ENCODE measurements at places on chromosomes 12 and 14.

DNA sequence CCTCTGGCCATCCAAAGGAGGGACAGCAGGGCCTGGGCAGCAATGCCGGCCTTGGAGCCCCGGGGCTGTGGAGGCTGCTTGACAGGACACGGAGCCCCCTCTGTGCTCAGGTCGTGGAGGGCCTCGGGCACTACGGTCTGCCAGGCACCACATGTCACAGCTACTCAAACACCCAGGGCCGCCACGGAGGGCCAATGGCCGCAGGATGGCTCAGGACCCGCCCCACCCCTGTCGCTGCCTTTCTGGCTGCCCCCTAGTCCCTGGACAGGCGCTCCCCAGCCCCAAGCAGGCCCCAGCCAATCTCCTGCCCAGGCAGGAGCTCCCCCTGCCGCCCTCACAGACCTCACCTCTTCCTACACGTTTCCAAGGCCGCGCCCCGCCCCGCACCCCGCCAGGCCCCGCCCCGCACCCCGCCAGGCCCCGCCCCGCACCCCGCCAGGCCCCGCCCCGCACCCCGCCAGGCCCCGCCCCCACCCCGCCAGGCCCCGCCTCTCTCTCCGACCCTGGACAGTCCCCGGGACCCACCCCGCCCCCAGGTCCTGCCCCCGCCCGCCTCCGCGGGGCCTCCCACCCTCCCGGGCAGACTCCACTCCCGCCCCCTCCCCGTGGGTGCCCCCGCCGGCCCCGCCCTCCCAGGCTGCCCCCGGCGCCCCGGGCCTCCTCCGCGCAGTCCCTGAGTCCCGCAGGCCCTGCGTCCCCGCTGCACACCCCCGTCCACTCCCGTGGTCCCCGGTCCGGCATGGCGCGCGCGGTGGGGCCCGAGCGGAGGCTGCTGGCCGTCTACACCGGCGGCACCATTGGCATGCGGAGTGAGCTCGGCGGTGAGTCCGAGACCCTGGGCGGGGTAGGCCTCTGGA lies at the start of gene ASPG:
Gene ASPG (plus strand): TSS at position 669 of the 857 bp plus-strand sequence. CDS start 71 bp downstream, at position 740.
- no peak for DNase-seq

DNA sequence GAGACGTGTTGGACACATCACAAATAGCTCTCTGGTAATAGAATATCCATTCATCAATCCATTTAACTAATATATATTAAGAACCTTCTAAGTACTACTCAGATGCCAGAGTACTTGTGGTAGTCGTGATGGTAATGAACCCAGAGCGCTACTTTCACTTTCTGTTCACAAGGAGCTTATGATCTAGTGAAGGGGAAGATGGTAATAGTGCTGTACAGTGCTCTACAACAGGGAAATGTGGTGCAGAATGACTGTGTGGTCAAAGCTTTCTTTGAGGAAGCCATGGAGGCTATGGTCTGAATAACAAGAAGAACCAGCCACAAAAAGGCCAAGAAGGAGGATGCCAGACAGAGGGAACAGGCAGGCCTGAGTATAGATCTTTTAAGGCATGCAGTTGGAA lies 212.0 kb downstream of the PTPRO start:
- DNase-seq: no peak

DNA sequence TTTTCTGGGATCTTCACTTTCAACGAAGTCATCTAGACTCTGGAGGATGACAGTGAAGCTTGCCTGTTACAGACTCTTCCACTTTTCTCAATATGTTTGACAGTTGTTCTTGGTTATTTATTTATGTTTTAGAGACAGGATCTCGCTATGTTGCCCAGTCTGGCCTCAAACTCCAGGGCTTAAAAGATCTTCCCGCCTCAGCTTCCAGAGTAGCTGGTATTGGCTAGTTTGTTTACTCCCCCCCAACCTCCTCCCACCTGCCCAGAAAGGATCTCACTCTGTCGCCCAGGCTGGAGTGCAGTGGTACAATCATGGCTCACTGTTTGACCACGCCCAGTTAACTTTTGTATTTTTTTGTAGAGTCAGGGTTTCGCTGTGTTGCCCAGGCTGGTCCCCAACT lies 3.3 kb downstream of the SPATS2 start:
- no peak for DNase-seq

DNA sequence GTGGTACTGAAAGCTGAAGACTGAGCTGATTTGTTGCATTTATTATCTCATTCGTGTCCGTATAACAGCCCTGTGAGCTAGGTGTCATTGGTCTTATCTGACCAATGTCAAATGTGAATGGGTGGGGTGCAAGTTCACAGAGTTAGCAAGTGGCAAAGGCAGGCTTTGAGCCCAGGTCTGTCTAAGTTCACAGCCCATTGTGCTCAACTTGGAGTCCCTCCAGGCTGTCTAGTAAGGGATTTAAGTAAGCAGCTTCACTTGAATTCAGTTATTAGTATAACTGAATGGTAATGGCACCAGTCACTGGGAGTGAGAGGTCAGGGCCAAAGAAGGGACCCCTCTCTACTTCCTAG lies 8.5 kb downstream of the C1S start:
- DNase-seq: no peak

DNA sequence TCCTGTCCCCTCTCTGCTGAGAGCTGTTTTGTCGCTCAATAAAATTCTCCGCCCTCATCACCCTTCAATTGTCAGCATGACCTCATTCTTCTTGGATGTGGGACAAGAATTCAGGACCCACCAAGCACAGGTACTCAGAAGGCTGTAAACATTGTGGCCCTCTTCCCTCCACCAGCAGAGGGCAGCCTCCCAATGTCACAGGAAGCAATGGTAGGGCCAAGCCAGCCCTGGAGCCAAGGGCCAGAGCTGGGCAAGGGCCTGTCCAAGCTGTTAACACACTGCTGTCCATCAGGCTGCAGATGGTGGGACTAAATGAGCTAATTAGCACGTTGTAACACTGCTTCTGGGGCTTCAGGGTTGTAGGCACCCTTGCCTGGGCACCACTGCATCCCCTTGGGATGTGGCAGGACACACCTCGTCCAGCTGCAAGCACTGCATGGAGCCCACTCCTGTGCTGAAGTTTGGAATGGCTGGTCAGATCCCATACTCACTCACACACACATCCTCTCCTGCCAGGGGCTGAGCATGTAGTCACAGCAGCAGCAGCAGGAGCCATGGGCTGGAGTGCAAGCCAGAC lies 62.7 kb upstream of the HECTD1 start:
- no peak for DNase-seq

GRCh38 chr12:24081606-24082005 lies 132.1 kb upstream of the SOX5 start:
- DNase-seq: no peak

GRCh38 chr14:43591776-43592175 lies 915.3 kb downstream of the FSCB start:
- no peak for DNase-seq

DNA sequence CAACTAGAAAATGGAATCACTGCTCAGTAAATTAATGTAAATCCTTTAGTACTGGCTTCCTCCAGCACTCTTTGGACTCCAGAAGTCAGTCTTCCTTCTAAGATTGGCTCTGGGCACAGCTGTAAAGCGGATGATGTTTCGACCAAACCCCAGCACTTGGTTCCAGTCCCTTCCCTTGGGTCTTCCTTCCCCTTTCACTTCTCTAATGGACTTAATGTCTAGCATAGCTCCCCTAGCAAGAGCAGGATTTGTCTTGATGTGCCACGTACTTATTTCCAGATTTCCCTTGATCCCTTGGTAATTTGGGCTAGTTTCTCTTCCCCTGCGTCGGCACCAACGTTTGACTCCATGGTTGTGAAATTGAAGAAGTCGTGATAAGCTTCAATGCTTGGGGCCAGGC lies 28.3 kb downstream of the C12orf75 start:
- DNase-seq: no peak

- peak; percentile 36 for DNase-seq
Measured at GRCh38 chr14:100067971-100068959, 3.0 kb downstream of the EVL start.

GRCh38 chr14:85897808-85898207 lies 367.9 kb downstream of the FLRT2 start:
- no peak for DNase-seq

DNA sequence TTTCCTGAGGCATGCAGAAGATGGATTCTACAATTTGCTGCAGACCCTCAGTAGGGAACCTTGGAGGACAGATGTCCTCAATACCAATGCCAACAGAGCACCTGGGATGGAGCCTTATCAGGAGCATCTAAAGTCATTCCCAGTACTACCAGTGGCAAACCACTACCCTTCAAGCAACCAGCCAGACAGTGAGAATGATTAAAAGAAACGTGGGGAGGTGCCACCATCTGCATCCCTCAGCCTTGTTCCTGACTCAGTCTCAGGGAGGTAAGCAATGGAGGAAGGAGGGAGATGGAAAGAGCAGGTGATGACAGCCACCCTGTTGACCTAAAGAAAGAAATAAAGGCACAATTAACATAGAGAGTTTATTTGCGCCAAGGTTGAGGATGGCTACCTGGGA lies 175.2 kb upstream of the GRIN2B start:
- no peak for DNase-seq

- no peak for DNase-seq
Measured at GRCh38 chr12:124218243-124218560, 76.7 kb upstream of the RFLNA start.
